Activated CD8-positive, alpha-beta memory T cell treated with anti-CD3 and anti-CD28 coated beads for 48 hours (primary cell): ENCODE measurements at places on chromosomes 12 and 14.

GRCh38 chr12:103848917-103849491, 8.0 kb upstream of the NT5DC3 start:
- DNase-seq, result no peak

GRCh38 chr12:14825256-14825655, 11.3 kb upstream of the SMCO3 start:
- no peak for DNase-seq

- DNase-seq, result no peak
These were observed 1.8 kb upstream of the RNU7-1 start for GRCh38 chr12:6941782-6942181.

GRCh38 chr14:72591391-72591790, 302.5 kb downstream of the DPF3 start:
- DNase-seq, result no peak

DNA sequence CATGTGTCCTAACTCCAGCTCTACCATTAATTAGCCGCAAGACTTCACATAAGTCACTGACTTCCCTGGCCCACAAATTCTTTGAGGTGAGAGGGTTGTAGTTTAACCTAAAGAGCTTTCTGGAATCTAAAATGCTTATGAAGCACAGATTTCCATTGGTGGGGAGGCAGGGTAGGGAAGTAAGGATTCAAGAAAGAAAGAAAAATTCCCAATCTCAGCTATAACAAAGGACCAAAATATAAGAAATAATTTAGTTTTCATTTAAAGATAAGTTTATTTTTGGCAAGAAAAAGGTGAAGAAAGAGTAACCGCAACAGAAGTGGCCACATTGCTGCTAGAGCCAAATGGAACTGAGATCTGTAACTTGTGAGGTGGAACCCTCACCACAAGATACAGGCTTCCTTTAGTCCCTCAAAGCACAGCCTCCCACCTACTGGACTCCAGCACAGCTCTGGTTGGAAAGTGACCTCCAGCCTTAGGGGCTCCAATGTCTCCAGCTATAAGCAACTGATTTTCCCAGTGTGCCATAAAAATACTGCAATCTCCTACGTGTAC, 23.6 kb downstream of the DAD1 start:
- no peak for DNase-seq

- no peak for DNase-seq
These were observed 23.3 kb downstream of the STXBP6 start for GRCh38 chr14:25026476-25027137.

GRCh38 chr14:90986510-90986909, 73.9 kb downstream of the RPS6KA5 start:
- no peak for DNase-seq

- DNase-seq, result no peak
These were observed 25.1 kb upstream of the GPHB5 start for GRCh38 chr14:63343878-63344277.

DNA sequence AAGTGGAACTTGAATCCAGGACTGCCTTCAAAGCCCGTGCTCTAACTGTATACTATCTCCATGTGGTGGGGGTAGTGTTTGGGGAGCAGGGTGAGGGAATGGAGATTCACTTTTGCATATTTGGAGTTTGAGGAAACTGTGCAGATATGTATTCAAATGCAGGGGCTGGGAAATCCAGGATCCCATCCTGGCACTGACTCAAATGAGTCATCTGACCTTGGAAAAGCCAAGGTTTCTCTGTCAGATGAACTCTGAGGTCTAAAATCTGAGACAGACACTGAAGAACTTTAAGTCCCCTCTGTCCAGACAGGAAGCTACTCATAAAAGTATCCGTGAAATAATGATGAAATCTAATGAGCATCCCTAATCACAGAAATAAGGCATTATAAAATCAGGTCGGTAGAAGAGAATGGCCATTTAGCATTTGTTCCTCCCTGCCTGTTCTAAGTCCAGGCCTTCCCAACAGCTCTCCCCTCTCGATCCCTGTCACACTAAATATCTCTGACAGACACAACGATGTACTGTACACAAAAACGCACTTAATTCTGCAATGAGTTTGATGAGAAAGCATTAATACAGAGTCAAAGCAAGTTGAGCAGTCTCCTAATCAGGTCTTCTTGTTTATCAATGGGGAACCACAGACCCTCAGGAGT, 14.4 kb downstream of the NIN start:
- no peak for DNase-seq

- no peak for DNase-seq
These were observed 29.2 kb downstream of the ZCCHC8 start for GRCh38 chr12:122471324-122472226.

DNA sequence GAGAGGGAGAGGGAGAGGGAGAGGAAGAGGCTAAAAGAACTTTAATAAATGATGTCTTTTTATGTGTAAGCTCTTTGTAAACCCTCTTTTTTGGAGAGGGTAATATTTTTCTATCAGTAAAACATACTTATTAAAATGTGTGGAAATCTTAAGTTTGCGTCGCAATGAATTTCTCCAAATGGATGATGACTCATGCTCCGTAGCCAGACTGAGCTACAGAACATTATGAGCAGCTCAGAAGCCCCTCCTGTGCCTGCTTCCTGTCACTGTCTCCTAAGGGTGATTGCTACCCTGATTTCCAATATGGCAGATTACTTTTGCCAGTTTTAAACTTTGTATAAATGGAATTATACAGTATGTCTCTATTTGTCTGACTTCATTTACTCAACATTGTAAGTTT, 13.0 kb upstream of the PYGL start:
- DNase-seq, result no peak

GRCh38 chr12:120039711-120040110, 50.7 kb downstream of the BICDL1 start:
- no peak for DNase-seq

DNA sequence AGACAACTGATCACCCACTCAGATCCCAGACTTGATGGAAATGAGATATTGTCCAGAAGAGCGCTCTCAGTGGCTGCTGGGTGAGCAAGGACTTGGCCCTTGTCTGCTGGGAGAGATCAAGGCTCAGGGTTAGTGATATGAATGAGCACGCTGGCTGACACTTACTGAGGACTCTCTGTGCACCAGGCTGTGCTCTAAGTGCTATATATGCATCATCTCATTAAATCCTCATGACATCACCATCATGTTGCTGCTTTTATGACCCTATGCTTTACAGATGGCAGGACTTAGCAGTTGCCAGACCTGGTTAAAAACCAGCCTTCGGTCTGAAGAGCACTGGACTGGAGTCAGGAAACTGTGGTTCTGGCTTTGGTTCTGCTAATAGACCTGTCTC, 260.9 kb downstream of the VRK1 start:
- no peak for DNase-seq

- no peak for DNase-seq
These were observed 9.6 kb downstream of the PFKM start for GRCh38 chr12:48128800-48129199.

DNA sequence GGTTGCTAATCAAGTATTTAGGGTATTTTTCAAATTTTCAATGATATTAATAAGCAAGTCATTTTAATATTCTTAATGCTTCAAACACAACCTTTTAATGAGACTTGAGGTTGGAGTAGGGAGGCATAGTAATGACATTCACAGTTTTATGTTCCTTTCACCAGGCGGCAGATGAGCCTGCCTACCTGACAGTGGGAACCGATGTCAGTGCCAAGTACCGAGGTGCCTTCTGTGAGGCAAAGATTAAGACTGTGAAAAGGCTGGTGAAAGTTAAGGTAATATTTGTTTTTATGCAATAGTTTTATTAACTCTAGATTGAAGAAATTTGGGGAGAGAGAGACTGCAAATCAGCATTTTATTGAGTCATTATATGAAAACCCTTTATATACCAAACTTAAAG, 3.1 kb downstream of the ARID4A start:
- DNase-seq, result no peak

- no peak for DNase-seq
These were observed 33.0 kb upstream of the BICDL1 start for GRCh38 chr12:119956047-119956446.

- DNase-seq, result no peak
These were observed 25.5 kb upstream of the KCNJ8 start for GRCh38 chr12:21800011-21800410.

GRCh38 chr14:93029911-93030508, 85.7 kb downstream of the ITPK1 start:
- no peak for DNase-seq

DNA sequence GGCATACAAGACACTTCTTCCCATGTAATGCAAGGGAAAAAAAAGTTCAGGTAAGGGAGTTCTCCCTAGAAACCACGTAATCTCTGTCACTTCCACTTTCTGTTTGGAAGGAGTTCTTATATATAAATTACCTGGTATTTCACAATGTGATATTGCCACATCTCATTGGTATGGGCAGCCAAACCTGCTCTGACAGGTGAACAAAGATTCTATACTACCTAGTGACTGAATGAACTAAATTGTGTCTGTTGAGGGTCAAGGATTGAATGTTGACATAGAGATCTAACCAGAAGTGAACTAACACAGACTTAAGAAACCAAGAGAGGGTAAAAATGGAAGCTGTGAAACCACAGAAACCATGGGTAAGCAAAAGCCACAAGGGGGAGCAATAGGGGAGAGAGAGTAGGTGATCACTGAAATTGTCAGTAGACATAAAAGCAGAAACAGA, 161.3 kb downstream of the RPL10L start:
- no peak for DNase-seq

DNA sequence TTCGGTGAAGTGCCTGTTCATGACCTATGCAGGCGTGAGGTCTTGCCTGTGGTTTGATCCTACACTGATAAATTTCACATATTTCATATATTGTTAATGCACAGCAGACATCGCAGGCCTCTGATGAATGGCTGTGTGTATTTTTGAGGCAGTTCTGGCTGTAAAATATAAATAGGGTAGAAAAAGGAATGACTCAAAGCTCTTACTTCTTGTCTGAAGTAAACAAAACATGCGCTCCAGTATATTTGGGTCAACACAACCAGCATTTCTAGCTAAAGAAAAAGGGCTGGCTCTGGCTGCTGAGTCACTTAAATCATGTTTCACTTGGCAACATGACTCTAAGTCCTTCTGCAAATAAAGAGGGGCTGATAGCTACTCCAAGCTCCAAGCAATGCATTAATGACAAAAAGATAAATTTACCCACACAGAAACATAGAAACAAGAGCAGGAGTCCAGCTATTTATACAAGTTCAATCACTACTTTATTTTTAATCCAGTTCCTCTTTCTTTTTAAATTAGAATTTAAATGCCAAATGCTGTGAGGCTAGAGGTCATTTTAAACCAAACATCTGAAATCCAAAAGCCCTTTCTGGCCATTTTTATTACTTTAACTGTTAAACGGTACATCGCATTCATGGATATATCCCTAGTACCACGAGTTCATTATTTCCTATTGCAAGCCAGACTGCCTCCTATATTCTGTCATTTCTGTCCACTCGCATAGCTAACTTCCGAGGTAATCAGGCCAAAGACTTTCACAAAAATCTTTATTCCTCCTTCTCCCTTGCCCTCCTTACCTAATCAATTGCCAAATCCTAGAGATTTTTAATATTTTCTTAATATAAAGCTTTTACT, 54.3 kb upstream of the TMCC3 start:
- no peak for DNase-seq

- no peak for DNase-seq
These were observed 172.2 kb downstream of the BRMS1L start for GRCh38 chr14:35998303-35998702.

DNA sequence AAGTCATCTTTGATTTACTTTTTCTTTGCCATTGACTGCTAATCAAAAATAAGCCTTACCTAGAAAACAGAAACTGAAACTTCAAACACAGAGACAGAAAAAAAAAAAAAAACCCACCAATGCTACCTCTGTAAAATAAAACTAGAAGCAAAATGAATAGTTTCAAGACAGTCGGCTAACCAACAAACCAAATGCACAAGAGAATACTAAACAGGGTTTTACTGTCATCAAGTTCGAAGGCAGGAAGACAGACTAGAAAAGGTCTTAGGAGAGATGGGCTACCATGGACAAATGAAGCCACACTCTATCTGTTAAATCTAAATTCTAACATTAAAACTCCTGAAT, 59.5 kb downstream of the SEL1L start:
- no peak for DNase-seq

DNA sequence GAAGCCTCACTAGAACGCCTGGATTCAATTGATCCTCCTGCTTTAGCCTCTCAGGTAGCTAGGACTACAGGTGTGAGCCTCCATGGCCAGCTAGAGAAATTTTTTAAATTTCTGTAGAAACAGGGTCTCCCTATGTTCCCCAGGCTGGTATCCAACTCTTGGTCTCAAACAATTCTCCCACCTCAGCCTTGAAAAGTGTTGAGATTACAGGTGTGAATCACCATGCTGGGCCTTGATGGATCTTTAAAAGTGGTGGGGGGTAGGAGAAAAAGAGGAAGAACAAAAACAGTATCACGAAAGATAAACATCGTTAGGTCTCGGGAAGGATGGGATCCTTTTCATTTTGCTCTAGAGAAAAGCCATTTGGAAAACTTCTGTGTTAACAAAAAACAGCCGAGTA, 4.5 kb downstream of the GYS2 start:
- no peak for DNase-seq

DNA sequence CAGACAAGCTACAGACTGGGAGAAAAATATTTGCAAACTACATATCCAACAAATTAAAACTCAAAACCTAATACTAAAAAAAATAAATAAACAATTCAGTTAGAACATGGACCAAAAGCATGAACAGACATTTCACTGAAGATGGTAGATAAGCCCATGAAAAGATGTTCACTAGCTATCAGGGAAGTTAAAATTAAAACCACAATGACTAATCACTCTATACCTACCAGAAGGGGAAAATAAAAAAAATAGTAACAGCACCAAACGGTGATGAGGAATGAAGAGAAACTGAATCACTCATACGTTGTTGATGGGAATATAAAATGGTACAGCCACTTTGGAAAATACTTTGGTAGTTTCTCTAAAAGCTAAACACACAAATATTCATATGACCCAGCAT, 31.1 kb upstream of the DHRS7 start:
- no peak for DNase-seq

GRCh38 chr12:114776731-114777442, 92.9 kb upstream of the TBX3 start:
- DNase-seq, result no peak

GRCh38 chr14:70397746-70398145, 19.1 kb downstream of the SYNJ2BP start:
- DNase-seq, result no peak

DNA sequence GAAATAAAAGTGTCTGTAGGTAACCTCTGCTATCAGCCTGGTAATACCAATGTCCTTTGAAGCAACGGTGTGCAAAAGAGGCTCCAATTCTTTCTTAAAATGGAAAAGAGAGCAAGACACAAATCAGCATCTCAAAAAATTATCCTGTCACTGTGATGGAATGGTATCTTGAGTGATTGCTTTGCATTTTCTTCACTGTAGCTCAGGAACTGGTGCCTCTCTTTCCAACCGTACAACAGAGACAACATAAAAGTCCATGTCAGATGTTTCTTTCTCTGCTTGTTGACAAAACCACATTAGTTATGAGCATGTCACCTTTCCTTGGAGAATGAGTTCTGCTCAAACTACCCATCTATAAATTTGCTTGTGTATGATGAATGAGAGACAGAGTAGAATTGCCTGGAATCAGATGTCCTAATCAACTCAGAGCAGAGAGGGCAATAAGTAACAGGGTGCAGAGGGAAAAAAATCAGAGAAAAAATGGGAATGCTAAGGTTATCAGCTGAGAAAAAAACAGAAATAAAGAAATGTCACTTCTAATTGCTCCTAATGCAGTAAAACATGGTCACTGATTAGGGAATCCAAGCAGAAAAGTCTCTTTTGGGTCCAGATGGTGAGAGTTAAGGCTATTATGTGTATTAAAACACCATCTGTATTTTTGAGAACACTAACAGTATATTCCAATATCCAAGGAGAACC, 465.0 kb upstream of the ATP2B1 start:
- no peak for DNase-seq
